NCI-H1436 (cell line): ENCODE measurements at places on chromosomes 4 and X.
A peak's percentile ranks its signal among the peaks of the same experiment; 100 is the strongest.

DNA sequence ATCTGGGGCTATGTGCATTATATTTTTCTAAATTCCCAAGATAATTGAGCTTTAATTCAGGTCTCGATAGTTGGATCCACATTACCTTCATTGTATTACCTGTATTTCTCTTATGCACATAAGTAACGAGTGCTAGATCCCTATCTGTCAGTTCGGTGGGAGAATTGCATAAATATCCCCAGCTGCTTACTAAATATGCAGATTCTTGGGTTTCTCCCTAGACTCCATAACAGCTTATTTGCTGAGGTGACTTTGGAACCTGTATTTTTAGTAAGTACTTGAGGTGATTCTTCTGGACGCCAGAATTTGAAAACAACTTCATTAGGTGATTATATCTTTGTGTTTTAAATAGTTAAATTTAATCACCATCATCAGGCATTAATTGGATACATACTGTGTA lies 15.0 kb downstream of the UGT8 start:
- DNase-seq: no peak

DNA sequence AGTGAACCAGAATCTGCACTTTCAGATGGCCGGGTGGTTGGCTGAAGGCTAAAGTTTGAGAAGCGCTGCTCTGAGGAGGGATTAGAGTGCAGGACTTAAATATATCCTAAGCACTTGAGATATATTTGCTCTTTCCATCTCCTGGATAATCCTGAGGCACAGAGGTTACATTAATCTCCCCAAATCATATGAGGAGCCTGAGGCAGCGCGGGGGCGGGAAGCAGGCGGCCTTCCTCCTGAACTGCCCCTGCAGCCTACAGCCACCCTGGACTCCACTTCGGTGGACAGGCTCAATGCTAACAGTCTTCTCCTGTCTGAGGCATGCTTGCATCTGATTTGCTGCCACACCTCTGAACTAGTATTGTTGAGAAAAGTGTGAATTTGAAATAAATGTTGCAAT lies 72.5 kb downstream of the AFAP1 start:
- DNase-seq: no peak

GRCh38 chrX:11537141-11537540 lies 128.6 kb downstream of the ARHGAP6 start:
- no peak for DNase-seq

GRCh38 chr4:177384856-177385397 lies 57.3 kb downstream of the AGA start:
- DNase-seq: no peak

DNA sequence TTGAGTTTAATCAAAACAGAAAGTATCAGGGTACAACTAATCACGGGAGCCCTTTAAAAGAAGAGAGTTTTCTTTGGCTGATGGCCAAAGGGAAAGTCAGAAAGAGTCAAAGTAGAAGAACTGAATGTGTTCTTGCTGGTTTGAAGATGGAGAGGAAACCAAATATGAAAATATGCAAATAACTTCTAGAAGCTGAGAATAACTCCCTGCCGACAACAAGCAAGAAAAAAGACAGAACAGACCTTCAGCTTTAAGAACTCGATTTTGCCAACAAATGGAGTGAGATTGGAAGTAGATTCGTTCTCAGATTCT lies 903.8 kb downstream of the STIM2 start:
- DNase-seq: no peak

DNA sequence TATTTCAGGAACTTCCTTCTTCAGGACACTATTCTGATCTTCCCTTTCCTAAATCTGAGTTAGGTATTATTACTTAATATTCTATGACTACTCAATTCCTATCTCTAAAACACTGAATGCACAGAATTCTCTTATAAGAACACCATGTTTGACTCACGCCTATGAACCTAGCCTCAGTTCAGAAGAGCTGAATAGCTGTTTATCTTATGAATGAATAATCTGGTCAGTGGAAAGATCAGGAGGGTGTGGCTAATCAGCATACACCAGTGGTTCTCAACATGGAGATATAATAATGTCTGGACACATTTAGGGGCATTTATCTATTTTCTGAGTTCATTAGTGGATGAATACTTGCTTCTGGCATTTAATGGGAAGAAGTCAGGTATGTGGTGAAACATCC lies 24.2 kb downstream of the EPHA5 start:
- DNase-seq: no peak

DNA sequence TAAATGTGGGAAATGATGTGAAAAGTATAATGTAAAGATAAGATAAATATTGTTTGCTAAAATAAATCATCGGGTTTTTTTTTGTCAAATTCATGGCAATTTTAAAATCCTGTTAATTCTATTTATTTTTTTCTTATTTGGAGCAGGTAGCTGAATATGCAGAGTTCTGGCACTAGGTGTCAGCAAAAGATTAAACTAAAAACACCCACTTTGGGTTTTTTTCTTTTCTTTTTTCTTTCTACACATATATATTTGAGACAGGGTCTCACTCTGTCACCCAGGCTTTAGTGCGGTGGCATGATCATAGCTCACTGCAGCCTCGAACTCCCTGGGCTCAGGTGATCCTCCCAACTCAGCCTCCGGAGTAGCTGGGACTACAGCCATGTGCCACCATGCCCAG lies 6.9 kb upstream of the RAP2C start:
- DNase-seq: peak; percentile 0

DNA sequence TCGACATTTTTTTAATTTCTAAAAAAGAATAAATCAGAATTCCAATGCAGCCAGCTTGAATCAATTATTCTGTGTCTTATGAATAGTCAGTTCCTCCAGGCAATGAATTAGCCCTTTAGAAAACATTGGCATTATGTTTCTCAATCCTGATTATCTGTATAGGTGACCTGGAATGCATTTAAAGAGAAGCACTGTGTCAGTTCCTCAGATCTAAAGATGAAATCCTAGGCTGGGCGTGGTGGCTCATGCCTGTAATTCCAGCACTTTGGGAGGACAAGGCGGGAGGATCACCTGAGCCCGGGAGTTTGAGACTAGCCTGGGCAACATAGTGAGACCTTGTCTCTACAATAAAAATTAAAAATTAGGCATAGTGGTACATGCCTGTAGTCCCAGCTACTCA lies 43.5 kb downstream of the MND1 start:
- DNase-seq: no peak

DNA sequence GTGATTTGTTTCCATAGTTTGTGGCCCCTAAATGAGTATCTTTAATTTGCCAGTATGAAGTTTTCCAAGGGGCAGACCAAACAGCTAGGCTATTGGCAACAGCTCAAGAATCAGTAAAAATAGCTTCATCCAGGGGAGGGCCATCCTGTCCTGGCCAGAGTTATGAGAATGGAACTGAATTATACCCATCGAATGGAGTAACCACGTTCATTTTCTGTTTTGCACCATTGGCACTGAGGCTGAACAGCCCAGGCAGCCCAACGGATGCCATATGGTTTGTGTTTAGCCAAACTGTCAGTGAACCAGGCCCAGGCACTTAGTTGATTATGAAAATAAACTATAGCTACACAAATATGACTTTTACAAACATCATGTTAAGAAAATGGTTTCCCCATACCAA lies 17.7 kb upstream of the ASB5 start:
- DNase-seq: no peak

- peak; percentile 1 for DNase-seq
Observed at GRCh38 chr4:70802928-70803580, 36.6 kb downstream of the GRSF1 start.

DNA sequence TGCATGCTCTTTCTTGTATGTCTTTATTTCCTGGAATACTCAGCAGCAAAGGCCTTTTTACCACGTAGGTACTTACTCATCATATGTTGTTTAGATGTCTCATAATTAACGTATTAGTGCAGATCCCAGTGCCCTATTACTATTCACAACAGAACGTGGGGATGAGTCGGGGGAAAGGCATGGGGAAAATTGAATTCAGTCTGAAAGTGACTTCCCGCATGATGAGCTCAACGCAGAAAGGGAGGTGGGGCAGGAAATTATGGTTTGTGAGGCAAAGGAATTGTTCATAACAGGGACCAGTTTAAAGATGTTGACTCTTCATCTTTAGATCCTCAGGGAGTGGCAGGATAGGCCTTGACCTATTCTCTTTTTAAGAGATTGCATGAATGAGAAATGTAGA lies 2.0 kb upstream of the TMPRSS11D start:
- no peak for DNase-seq

GRCh38 chrX:71107245-71107644 lies 705 bp upstream of the CXorf65 start:
- DNase-seq: no peak

DNA sequence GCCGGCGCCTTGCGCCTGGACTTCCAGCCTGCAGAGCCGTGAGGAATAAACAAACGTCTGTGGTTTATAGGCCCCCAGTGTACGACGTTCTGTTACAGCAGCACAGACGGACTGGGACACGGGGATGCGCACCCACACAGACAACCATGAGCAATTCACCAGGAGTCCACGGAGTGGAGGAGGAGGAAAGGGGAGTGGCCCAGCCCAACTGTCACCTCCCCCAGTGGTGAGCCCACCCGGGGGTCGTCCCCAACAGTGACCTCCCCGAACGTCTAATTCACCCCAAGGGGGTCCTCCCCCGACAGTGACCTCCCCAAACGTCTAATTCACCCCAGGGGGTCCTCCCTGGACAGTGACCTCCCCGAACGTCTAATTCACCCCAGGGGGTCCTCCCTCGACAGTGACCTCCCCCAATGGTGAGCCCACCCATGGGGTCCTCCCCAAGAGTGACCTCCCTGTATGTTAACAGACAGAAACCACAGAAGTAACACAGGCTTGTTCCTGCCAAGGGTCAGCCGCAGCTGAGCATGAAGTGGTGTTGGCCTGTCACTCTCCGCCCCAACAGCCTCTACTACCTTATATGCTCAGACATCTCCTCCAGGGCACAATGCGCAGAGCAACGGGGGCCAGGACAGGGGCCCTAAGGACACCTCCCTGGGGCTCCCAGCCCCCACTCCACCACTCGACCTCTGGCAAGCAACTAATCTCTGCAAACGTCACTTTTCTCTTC lies 6.2 kb downstream of the GAK start:
- DNase-seq: no peak

DNA sequence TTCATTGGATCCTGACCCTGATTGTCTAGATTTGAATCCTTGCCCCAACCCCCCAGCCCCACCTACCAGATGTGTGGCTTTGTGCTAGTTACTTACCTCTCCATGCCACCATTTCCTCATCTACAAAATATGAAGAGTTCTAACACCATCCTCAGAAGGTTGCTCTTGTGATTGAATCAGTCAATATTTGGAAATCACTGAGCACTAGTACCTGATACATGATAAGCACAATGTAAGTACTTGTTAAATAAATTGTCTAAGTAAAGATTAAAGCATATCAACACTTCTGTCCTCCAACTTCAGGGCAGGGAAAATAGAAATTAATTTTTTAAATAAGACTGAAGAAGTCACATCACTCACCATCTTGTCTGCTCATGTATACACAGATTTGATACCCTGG lies 249.6 kb upstream of the KLF3 start:
- DNase-seq: no peak

GRCh38 chr4:16573206-16573605 lies 325.2 kb downstream of the LDB2 start:
- DNase-seq: no peak
